ENCODE measurements at places on chromosomes 12 and 14.

DNA sequence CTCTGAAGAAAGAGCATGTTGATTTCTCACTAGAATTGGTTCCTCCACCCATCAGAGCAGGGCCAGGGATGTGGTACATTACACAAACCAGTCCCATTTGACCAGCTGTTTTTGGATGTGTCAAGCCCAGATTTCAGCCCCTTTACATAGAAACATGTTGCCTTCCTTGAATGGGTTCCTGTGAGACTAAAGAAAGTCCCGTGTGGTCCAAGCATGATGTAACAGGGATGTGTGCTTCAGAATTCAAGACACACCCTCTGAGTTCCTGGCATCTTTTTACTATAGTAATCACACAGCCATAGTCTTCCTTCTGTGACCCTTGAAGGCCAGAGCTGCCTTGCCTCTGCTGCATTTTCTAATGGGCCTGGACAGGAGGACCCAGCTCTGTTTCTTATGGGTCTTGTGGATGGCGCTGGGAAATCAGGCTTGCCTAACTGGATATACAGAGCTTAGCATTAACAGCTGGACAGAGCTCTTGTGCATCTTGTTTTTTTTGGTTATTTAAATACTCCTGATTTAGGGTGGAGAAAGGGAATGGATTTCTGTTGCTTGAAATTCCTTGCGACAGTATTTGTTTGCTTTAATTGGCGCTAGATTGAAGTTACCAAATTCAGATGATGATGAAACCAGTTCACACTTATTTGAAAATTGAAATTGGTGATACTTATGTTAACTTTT is 341.0 kb downstream of the ZFP36L1 start:
- DNase-seq = no peak

DNA sequence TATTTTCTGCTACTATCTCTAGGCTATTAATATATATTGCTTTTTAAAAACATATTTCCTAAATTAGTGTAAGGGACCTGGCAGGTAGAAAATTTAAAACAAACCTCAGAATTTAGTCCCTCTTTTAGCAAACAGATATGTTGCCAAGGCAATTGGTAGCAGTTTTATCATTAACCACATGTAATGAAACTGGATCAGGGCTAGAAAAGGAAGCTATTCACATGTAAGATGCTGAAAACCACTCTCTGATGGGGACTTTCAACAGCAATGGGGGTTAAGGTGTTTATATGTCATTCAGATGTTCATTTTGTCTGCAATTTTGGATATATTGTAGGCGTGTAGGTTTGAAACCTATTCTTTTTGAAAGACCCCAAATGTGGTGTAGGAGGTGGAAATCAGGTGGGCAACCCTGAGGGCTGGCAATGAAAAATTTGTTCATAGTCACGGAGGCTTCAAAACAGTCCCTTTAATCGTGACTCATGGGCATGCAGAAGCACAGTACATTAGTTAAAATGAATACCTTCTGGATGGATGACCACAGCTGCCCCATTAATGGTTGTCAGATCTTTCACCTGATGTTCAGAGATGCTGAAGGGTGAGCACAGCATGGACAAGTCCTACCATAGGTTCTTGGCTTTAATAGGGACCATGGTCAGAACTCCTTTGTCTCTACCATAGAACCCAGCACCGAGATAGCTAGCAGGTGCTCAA is 5.9 kb upstream of the PKP2 start:
- no peak for DNase-seq

DNA sequence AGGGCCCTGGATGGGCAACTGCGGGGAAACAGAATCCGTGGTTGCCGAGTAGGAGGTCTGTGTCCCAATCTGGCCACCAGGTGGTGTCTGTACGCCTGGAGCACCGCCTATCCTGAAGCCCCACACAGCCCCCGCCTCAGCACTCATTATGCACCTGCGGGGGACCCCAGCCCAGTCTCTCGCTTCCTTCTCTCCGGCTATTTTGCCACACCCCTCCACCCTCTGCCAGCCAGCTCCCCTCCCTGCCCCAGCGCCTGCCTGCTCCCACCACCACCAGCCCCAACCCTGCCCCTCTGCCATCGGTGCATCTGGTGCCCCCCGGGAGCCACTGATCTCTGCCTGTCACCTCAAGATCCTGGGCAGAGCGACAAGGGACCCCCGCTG is 2.2 kb upstream of the NXPH4 start:
- DNase-seq = peak; percentile 82

GRCh38 chr12:48777501-48778400 is 11.1 kb downstream of the ADCY6 start:
- no peak for DNase-seq

DNA sequence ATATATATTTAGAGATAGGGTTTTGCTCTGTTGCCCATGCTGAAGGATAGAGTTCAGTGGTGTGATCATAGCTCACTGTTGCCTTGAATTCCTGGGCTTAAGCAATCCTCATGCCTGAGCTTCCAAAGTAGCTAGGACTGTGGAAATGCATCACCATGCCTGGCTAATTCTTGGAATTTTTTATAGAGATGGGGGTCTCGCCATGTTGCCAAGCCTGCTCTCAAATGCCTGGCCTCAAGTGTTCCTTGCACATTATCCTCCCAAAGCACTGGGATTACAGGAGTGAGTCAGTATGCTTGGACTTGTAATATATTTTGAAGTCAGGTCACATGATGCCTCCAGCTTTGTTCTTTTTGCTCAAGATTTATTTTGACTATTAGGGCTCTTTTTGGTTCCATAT is 178.0 kb downstream of the RPAP3 start:
- DNase-seq = no peak

DNA sequence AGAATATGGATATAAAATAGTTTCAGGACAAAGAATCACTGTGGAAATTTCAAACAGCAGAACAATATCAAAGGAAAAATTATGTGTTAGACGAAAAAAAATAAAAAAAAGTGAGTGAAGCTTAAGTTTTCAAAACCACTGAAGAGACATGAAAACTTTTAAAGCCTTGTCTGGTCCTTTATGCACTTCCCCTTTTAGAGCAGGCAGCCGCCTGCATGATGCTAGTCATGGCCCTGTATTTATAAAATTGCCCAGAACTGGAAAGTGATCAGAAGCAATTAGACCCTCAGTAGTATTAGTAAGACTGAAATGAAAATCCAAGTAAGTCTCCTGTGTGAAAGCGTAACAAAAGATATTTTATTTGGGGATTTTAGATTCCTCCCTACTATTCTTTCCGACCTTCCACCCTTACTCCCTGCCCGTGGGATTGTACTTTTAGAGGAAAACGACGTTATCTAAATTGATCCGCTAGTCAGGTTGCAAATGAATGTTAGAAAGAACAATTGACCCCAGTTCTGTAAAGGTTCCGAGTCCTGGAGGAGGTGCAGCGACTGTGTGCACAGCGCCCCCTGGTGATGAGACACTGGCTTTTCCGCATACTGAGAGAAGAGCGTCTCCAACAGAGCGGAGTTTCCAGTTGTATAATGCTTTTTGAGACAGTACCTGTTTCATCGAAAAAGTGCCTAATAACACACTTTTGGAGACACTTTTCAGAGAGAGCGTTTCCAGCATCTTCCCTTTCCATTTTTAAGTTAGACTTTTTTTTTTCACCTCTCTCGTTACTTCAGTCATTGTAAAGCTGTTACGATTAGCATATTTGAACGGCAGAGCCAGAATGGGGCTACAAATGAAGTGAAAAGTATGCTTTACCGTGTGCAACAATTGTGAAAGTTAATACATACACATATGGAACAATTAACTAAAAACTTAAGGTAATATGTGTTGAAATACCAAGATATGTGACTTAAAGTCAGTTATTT is 12.4 kb downstream of the MGST1 start:
- peak; percentile 36 for DNase-seq

DNA sequence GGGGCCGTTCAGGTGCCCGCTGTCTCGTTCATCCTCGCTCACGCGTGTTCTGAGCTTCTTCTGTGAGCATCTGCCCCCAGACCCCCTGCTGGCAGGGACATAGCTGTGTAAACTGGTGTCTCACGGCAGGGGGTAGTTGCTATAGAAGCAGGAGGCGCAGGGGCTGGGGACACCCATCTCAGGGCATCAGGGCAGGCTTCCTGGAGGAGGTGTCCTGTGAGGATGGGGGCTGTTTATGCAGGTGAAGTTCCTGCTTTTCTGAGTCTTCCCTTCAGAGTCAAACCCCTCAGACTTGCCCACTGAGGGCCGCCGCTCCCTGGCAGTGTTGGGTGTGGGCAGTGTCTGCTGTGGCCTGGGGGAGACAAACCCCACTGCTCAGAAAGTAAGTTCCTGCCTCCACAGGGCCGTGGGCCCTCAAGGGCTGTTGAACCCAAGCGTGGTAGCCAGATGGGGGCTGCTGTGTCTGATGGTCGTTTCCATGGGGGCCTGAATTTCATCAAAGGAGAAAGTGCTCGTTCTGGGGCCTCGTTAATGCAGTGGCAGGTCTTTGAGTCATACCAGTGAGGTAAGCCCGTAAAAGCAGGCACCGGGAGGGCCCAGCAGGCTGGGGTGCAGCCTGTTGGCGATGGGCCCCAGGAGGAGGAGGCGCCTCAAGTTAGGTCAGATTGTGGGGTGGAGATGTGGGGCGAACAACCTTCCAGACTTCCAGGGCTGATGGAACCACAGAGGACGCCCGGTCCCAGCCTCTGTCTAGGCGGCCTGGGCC is 23.4 kb downstream of the KIF26A start:
- DNase-seq = no peak
